CD4-positive, CD25-positive, alpha-beta regulatory T cell (primary cell): ENCODE measurements at places on chromosomes 7 and 10.

DNA sequence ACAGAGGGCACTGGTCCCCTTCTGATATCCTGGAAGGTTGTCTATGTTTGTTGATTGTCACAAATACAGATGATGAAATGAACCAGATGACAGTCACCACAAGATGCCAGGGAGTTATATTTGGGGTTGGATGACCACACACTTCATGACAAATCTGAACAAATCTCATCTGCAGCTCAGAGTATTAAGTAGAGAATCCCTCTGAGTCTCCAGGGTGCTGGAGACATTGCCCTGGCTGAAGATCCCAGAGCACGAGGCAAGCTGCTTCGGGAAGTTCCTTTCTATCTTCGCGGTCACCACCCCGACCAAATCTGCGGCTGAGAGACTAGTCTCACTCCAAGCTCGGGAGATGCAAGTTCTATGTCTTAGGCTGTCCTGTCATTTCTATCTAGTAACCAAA, 9.0 kb downstream of the DENND2A start:
- no peak for DNase-seq

GRCh38 chr10:19058046-19058445, 9.4 kb downstream of the MALRD1 start:
- DNase-seq, result no peak

DNA sequence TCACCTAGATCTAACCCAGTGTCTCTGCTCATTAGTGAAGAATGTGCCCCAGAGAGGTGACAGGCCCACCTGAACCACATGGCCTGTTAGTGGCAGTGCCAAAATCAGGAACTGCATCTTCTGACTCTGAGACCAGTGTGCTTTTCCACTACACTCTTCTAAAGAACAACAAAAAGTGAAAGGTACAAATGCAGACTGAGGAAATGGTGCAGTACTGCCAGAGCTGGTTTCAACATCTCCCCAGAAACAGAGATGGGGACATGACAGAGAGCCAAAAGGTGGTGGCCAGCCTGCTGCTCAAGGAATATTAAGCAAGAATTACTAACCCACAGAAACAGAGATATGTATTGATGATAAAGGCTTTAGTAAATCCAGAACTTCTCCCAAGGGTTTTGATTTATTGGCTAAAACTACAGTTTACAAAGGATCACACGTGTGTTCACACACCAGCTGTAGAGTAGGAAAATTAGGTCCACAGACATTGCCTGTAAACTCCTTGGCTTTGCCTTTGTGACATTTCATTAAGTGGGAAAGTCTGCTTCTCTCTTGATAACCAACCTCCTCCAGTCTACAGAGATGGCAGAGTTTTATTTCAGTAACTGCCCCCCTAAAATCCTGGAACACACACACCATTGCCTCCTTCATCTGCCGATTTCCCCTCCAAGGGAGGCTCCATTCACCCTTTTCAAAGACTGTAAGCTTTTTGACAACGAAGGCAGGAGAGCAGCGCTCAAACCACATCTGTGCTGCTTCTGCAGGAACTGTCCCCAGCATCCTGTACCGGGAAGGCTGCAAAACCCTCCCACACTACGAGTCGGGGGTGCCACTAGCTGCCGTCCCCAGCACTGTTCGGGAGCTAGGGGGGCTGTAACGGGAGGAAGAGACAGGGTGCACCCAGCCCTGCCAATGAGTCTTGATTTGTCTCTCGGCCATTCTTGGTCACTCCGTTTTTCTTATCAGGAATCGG, 29.8 kb downstream of the GSDME start:
- DNase-seq, result no peak

GRCh38 chr10:86261941-86262687, 104.5 kb downstream of the GRID1 start:
- no peak for DNase-seq

- no peak for DNase-seq
These were observed 54.9 kb upstream of the ANK3 start for GRCh38 chr10:60444494-60445064.

- DNase-seq, result no peak
These were observed 539 bp upstream of the COX19 start for GRCh38 chr7:975702-976473.

GRCh38 chr7:67564959-67565358, 568.3 kb downstream of the TYW1 start:
- DNase-seq, result no peak
